ENCODE measurements at places on chromosomes 6 and 20.

- no peak for DNase-seq
These were observed 8.8 kb downstream of the CLDN20 start for GRCh38 chr6:155272353-155273232.

GRCh38 chr20:44743080-44743701 is 2.5 kb upstream of the KCNK15 start:
- DNase-seq, result no peak

GRCh38 chr6:144394210-144394609 is 109.1 kb downstream of the UTRN start:
- DNase-seq, result no peak

DNA sequence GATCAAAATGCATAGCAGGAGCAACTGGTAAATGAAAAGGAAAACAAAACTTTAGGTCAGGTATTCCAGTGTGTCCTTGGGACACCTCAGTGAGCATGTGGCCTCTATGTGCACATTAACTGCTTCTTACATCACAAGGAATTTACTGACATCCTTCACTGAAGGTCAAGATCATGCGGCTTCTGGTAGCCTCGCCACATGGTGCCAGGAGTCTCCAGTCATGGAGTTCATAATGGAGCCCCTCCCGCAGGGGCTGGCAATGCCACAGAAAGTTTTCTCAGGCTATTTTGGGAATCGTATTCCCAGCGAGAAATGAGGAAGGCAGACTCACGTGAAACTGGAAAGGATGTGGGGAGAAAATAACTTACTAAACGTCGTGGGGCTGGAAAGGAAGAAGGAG is 19.7 kb upstream of the SLC22A3 start:
- no peak for DNase-seq

GRCh38 chr20:22719167-22719591 is 134.8 kb upstream of the FOXA2 start:
- no peak for DNase-seq

- peak; percentile 60 for DNase-seq
These were observed 582 bp downstream of the SNRPB start for GRCh38 chr20:2469991-2470422.

- DNase-seq, result no peak
These were observed 120.1 kb upstream of the CDYL start for GRCh38 chr6:4656106-4656505.

DNA sequence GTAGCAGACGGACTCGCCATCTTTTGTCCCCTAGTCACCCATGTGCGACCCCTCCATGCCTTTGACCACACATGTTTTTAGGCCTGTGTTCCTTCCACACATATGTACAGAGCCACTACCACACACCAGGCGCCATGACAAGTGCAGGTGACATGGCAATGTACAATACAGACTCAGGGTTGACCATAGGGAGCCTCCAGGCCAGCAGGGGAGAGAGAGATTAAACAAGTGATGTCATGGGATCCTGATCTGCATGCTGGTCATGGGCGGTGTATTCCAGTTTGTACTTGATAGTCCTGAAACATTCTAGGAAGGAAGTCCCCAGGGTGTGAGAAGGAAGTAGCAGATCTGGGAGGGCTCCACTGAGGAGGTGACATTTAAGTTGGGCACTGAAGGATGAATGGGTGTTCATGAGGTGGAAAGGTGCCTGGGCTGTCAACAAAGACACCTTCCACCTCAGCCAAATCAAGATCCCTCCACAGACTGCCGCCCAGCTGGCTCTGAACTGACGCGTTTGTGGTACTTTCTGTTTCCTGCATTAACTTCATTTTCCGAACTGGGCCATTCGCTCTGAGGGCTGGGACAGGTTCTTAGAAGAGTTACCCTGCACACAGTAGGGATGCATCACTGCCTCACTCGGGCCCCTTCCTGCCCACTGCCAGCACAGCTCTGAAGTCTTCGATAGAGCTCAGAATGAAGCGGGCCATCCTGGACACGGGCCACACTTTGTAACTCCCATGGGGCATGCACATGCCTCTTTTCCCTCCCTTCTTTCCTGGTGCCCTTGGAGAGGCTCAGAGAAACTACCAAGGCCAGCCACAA is 94.0 kb downstream of the NOL4L start:
- no peak for DNase-seq

DNA sequence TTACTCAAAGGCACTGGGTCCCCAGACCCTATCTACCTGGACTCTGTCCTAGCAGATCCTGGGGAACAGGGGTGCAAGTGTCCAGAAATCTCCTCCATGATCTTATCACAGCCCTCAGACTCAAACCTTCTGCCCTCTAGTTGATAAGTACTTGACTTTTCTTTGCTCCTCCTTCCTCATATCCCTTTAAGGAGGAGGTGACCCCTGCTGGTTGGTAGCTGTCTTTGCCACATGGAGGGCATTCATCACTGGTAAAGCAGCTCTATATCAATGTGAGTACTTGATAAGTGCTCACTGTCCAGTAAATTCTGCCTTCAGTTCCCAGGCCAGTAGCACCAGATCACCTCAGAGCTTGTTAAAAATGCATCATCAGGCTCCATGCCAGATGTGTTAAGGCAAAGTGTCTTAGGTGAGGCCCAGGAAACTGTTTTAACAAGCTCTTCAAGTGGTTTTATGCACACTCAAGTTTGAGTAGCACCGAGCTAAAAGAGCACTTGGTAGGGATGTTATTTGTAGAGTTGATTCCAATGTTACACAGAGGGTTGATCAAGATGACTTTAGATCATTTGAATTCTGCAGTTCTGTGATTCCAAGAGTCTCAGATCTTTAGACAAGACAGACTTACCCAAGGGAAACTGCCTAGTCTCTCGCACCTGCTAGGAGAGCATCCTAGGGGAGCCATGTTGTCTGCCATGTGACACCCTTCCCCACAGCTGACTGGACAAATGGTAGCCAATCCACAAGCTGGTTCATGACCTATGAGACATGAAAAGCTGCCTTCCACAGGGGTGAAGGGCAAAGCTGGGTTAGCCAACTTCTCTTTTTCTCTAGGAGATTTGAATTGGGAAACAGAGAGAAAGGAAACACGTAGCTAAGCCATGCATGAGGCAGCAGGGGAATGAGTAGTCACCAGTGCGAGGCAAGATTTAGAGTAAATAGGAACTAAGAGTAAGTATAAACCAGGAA is 18.6 kb downstream of the TREML2 start:
- peak; percentile 49 for DNase-seq

DNA sequence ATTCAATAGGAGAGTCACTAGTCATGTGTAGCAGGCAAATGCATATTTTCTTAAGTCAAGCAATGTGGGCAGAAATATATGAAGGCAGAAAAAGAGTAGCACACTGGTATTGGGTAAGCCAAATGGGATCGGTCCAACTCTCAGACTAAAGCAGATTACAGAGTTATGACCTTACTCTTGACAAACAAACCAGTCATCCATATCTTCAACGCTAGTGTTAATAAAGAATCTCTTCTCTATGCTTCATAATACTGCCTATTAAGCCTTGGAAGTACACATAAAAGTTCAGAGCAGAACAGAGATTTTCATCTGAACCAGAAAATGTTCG is 320.2 kb upstream of the JARID2 start:
- no peak for DNase-seq

GRCh38 chr6:148652205-148652604 is 94.6 kb upstream of the UST start:
- no peak for DNase-seq

DNA sequence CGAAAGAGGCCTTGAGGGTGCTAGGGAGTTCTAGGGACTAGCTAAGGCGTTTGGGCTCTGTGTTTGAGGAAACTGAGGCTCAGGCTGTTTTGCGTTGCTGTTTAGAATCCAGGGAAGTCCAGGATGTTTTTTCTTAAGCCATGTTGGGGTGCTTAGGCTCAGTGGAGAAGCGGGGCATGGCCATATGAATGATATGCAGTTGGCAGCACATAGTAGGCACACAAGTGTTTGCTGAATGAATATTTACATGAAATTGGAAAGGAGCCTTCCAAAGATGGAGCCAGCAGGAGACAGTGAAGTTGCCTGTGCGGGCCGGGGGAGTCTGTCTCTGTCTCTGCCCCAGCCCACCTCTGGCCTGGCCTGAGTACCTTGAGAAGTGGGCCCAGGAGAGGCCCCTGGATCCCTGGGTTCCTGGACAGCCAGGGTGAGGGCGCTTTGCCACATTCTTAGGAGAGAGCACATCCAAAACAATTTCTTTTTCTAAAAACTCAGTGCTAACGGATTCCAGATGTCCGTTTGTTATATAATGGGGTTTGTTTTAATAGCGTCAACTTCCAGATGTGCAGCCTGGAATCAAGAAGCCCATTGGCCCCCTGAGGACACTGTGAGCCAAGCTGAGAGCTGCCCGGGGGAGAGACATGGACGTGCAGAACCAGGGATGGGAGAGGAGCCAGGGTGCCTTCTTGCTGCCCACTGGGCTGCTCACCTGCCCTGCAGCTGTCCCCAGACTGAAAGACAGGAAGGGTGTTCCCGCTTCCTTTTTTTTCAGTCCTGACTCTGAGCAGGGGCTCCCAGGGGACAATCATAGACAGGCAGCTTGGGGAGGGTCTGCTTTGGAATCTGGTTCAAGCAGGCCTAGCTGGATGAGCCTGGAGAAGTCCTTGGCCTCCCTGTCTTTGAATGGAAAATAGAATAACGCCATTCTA is 20.1 kb upstream of the EMILIN3 start:
- DNase-seq, result no peak

DNA sequence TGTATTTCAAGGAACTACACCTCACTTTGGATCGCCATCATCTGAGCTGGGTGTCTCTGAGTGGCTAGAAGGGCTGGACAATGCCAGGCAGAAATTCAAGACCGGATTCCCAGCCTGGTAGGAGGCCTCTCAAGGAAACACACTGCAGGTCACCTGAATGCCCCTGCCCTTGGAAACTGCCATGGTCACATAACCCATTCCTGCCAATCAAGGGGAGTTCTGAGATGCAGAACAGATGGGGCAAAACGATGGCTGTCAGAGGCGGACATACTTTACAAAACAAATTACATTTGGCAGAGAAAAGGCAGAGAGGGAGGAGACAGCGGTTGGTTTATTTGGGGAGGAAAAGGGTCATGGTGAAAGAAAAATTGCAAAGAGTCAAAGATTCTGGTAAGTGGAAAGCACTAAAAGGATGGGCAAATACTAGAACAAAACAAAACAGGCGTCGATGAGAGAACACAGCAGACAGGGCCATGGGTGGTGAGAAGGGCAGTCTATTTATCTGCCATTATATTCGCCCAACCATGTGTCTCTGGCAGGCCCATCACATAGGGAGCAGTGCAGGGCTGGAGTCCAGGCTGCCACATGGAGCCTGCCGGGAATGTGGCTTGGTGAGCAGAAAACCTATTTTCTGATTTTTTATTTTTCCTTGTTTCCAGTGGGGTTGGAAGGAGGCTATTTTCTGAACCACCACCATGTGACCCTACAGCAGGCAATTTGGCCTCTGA is 13.5 kb downstream of the BEND3 start:
- DNase-seq, result no peak

DNA sequence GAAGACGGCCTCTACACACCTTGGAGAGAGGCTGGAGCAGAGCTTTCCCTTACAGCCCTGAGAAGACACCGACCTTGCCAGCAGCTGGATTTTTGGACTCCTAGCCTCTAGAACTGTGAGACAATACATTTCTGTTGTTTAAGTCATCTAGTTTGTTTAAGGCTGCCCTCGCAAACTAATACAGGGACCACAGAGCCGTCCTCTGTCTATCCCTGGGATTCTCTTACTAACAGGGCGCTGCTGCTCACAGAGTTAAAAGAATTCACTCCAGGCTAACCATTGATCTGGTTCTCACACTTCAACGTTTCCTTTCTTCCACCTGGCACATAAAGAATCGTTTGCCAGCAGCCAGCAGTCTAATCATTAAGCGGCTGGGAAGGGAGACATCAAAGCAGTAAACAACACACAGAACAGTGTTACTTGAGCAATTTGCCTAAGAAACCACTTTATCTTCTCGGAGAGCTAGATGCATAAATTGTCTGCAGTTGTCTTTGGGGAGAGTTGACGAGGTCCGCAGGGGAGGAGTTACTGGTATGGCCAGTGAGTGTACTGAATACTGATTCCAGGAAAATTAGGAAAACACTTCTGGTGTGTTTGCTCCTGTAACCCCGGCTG is 103.5 kb upstream of the AKAP12 start:
- DNase-seq, result no peak

GRCh38 chr6:92399911-92400310 is 1019.4 kb downstream of the EPHA7 start:
- DNase-seq, result no peak

DNA sequence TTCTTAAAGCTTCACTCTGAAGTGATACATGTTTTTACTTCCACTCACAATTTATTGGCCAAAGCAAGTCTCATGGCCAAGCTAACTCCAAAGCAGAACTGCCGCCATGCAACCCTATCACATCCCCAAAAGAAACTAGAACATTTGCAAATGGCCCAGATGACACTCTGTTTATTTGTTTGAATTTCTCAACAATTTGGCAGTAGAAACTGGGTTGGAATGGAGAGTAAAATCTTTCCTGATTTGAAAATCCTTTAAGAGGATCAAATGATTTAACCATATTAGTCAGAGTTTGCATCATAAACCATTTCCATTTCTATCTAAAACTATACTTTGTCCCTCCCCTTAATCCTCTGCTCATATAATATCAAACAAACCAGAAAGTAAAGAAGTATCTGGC is 39.1 kb upstream of the E2F3 start:
- DNase-seq, result no peak

GRCh38 chr6:158437571-158437970 is 122.3 kb upstream of the TMEM181 start:
- no peak for DNase-seq

- no peak for DNase-seq
These were observed 136.9 kb upstream of the SUPT3H start for GRCh38 chr6:45514454-45515230.

- no peak for DNase-seq
These were observed 54.5 kb downstream of the DZANK1 start for GRCh38 chr20:18412221-18412901.

DNA sequence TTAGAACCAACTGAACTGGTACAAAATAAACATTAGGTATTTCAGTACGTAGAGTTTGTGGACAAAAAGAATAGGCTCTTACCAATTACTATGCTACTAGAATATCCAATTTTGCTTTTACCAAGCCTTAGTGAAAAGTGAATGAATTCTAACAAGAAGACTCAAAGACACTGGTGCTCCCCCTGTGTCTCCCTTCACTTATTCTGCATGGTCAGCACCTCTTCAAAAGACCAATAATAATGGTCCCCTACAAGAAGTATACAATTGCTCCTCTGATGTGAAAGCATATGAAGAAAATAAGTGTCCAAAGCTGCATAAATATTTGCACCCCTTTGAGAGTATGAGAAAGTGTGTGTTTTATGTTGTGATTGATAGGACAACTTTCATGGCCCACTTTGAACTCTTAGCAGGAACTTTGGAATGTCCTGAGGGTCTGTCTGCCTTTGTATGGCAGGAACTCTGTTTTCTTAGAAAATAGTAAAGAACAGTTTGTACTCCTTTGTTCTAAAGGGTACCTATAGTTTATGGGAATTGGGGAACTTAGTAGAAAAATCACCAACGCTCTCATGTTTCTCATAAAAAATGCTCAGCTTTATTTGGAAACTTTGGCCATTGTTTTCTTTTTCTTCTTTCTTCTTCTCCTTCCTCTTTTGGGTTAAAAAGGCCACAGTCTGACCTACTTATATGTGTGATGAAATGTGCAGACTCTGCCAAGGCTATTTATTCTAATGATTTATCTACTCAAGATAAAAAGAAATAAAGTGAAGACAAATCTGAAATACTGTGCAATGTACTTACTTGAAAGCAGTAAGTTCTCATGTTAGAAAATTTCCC is 352.4 kb downstream of the LAMA2 start:
- no peak for DNase-seq

GRCh38 chr6:4856785-4857184 is 80.6 kb downstream of the CDYL start:
- no peak for DNase-seq

Data from activated gamma-delta T cell treated with Interleukin-2 at 50 U/mL for 16 hours (primary cell).